ENCODE measurements at places on chromosomes 5 and 9.

GRCh38 chr9:106526716-106527204 is 336.2 kb upstream of the ZNF462 start:
- DNase-seq, result no peak

DNA sequence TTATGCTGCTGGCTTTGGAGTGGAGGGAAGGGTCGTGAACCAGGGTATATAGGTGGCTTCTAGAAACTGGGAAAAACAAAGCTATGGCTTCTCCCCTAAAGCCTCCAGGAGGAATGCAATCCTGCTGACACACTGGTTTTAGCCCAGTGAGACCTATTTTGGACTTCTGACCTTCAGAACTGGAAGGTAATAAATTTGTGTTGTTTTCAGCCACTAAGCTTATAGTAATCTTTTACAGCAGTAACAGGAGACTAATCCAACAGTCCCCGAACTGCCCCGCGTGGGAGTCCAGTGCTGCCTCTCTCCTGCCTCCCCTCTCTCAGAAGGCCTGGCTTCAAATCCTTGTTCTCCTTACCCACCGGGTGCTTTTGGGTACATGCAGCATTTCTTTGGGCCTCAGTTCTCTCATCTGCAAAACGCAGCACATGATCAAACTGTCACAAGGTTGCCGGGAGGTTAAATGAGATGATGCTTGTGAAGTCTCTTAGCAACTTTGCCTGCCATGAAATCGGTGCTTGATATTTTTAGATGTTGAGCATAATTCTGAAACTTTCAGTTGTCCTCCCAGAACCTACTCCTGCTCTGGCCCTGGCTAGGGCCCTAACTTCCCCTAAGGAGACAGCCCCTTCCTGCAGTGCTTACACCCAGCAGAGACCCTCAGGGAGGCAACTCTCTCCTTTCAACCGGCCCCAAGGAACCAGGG is 127.3 kb upstream of the BOD1 start:
- no peak for DNase-seq

- DNase-seq, result no peak
These were observed 123.8 kb downstream of the FBXL7 start for GRCh38 chr5:15623794-15624193.

DNA sequence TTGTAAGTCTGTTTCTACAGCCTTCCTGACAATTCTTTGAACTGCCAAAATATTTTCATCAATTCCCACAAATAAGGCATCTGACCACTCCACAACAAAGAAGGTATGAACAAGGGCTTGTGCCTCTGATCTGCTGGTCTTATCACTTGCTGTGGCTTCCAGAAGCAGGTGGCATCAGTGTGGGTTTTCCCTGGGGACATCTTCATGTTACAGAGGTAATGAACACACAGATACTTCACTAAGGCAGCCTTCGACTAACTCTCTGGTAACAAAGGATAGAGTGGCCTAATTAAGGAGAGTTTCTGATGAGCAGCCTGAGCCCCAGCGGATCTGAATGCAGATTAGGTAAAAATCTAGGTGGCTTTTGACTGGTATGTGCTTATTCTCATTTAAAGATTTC is 15.2 kb upstream of the ERAP2 start:
- DNase-seq, result no peak

DNA sequence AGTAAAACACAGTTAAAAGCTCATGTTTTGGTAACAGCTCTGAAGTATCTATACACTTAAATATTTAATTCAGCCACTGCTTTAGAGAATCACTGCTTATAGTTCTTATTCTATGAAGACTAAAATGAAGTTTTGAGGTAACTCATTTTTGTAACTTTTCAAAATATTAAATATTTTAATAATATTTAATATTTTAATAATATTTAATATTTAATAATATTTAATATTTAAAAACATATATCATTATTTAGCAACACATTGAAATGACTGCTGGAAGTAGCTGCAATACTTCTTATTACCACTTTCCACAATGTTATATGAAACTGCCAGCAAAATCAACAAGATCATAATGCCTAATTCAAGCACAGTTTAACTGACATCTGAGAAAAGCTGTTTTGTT is 18.7 kb upstream of the GCNT4 start:
- DNase-seq, result no peak

DNA sequence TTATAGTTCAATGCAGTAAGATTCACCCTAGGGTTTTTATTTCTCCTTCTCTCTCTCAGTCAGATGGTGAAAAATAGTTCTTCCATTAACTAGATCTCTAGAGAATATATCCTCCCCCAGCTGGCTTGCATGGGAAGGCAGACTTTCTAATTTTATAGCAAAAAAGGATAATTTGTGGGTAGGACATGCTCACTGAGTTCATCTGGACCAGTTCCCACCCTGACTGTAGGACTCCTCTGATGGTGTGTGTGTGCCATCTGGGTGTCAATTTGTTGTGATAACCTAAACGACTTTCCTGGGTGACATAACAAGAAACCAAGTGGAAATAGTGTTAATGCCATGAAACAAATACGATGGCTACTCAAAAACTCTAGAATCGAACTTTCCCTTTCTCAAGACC is 44.9 kb downstream of the APBA1 start:
- DNase-seq, result no peak

DNA sequence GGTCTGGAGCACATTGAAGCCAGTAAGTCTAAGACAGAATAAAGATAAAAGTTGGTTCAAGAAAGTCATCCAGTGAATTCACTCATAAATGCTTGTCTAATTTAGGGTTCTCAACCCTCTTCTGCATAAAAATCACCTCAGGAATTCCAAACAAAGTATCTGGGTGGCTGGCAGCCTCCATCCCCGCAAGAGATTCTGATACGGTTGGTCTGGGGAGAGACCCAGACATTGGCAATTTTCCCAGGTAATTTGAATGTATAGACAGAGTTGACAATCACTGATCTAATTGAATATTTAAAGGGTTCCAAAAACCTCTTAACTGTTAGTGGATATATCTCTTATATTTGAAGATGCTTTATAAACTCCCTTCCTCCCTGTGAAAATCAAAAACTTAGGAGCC is 14.9 kb downstream of the ADAMTSL1 start:
- no peak for DNase-seq

DNA sequence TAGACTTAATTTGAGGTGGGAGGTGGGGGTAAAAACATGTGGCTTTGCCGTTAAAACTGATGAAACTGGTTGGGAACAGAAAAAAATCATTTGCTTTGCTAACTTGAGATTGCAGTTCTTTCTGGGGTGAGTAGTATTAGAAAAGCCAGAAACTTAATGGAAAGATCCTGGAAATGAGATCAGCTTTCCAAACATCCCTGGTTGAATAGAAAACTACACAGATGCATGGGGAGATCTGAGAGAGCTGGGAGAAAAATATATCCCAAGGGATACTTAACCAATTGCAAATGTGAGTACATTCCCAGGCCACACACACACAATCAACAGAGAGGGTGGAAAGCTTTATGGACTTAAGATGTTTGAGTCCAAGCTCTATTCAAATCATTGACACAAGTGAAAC is 222.3 kb downstream of the YTHDC2 start:
- DNase-seq, result no peak

GRCh38 chr9:91261417-91261816 is 100.3 kb downstream of the AUH start:
- DNase-seq, result no peak

DNA sequence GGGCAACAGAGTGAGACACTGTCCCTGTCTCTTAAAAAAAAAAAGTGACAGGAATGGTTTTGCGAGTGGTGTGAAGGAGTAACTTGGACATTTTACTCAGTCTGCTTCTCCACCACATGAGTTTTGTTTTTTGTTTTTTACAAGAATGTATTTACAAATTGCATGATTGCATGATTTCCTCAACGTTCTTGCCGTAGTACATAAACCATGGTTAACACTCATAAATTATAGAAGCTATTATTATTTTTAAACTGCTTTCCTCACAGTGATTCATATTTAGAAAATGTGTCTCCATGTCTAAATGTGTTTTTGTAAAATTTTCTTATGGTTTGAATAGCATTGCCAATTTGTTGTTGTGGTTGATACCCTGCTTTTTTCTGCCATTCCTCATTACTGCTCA is 220.0 kb downstream of the GOLPH3 start:
- DNase-seq, result no peak

- no peak for DNase-seq
These were observed 27.7 kb upstream of the SEC16A start for GRCh38 chr9:136510561-136510960.

GRCh38 chr9:20636888-20637440 is 14.7 kb upstream of the MLLT3 start:
- DNase-seq, result no peak

DNA sequence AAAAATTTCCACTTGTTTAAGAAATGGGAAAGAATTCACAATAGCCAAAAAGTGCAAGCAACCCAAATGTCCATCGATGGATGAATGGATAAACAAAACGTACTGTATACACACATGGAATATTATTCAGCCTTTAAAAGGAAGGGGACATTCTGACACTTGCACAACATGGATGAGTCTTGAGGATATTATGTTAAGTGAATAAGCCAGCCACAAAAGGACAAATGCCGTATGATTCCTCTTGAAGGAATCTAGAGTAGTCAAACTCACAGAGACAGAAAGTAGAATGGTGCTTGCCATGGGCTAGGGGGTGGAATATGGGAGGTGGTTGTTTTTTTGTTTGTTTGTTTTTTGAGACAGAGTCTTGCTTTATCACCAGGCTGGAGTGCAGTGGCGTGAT is 3.8 kb upstream of the ATP6V0E1 start:
- peak; percentile 77 for DNase-seq

DNA sequence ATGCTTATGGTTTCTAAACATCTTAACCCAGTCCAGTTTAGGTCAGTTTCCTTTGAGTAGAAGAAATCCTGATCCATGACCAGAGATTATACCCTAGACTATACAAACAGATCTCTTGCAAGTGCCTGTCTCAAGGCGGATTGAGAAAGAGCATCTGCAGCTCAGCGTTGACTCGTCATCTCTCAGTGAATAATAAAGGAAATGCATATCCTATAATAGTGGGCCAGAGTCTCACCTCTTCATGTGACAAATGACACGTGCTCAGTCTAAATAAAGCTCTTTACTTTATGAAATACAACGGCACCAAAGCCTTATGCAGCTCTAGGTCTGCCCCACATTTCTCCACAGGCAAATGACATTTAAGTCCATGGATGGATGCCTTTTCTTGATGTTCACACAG is 179.4 kb upstream of the NR3C1 start:
- DNase-seq, result no peak

DNA sequence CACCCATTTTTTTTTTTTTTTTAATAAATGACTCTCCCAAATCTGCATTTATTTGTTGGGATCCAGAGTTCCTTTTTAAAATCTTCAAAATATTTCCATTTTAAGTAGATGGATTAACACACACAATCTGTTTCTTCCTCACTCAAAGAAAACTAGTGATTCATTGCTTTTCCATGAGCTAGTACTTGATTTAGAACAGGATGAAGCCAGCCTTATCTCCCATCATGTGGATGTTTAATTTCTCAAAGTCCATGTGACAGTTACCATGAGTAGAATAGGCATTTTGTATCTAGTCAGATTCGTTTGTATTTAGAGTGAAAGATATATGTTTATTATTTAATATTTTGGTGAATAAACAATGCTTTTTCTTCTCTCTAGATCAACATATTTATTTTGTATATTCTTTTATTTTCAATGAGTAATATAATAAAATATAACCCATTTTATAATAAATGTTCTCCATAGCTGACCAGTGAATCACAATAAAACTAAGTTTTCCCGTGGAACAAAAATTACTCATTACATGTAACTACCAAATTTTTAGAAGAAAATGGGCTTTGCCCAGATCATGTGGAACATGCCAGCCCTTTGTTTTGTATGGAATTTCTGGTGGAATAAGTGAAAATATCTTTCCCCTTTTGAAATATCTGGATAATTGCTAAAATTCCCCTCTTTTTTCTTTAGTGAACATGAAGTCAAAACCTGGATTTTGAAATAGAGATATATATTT is 54.9 kb upstream of the RPS23 start:
- DNase-seq, result peak; percentile 55

DNA sequence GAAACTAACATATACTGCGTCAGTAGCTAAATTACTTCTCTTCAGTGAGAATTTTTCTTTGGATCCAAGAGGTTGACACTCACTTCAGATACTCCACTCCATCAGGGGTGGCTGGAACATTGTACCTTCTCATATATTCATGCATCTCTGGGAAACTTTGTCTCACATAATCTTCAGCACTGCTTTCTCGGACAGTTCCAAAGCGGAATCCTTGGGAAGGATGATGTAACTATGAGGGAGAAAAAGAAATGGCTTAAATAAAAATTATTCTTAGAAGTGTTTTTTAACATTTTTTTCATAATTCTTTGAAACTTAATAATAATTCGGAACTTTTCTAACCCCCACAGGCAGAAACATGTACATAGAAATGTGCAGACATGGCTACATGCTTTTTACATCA is 33.4 kb upstream of the PPP3R2 start:
- no peak for DNase-seq

- peak; percentile 8 for DNase-seq
These were observed 679 bp downstream of the B4GALT1 start for GRCh38 chr9:33166231-33167083.

GRCh38 chr5:149387081-149387631 is 8.1 kb upstream of the IL17B start:
- peak; percentile 53 for DNase-seq

DNA sequence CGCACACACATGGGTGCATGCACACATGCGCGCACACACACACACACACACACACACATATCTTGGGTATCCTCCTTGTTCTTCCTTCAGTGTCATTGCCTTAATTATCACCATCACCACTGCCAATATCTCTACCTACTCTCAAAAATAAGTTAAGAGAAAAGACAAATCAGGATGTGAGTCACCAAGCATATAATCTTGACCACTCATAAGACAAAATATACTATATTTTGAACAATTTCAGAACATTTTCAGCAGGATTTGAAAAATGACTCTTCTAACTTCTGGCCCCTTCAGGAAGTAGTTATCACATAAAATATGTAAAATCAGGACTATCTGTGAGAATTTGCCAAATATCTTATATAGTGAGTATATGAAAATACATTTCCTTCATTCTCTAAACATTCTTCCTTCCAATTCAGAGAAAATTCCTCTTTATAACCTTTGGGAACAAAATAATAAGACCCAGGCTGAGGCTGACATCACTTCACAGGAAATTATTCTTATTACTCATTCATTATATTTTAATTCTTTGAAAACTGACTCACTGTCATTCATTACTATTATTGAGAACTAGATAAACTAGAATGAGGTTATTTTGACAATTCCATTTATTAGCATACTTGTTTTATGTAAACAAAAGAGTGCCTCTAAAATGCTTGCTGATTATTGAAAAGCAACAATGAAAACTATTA is 772.0 kb upstream of the ACO1 start:
- no peak for DNase-seq

DNA sequence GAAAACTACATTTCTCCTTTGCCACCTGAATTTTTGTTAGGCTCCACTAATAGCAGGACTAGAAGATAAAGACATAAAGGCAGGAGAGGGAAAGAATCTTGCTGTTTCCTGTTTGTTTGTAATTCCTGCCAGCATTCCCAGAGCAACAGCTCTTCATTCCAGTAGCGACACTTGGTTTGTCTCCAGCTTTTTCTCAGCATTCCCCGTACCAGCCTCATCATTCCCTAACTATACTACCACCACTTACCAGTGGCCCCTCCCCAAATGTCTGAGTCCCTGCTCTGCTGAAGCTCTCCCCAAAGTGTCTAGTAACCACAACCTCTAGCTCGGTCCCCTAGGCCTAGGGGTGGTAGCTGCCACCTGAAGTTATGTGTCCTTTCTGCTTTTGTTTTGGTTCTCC is 18.6 kb downstream of the CETN3 start:
- DNase-seq, result no peak

Measured in HFFc6 (cell line).